T follicular helper cell (primary cell): ENCODE measurements at places on chromosomes 16 and 17.

DNA sequence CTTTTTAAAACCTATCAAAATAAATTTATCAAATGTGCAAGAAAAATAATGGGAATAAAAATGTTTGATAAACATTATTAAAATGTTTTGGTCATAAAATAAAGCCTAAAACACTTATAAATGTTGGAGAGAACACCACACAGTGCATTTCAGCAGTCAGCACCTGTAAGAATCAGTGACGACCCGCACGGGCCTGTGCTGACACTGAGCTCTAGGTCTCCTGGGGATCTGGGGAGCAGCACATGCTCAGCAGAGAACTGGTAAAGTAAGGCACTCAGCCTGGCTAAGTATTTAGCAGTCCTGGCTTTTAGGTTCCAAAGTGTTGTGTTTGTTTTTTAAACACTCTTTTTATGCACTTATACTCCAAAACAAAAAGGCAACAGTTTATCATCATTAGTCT lies 46.9 kb downstream of the HELZ start:
- no peak for DNase-seq

DNA sequence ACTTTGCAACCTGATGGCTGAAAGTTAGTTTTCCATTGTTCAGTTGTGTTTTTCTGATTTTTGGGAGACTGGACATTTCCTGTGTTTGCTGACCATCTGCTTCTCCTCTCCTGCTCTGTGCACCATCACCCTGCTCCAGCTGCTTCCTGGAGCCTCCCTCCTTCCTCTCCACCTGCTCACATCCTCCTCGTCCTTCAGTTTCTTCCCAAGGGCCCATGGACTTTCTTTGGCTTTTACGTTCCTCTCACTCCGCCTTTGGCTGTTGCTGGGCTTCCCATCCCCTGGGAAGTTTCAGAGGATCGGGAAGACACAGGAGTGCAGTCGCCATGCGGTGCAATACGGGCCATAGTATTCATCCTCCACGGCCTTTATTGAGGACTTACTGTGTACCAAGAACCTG lies 61.6 kb downstream of the TNFRSF13B start:
- no peak for DNase-seq

DNA sequence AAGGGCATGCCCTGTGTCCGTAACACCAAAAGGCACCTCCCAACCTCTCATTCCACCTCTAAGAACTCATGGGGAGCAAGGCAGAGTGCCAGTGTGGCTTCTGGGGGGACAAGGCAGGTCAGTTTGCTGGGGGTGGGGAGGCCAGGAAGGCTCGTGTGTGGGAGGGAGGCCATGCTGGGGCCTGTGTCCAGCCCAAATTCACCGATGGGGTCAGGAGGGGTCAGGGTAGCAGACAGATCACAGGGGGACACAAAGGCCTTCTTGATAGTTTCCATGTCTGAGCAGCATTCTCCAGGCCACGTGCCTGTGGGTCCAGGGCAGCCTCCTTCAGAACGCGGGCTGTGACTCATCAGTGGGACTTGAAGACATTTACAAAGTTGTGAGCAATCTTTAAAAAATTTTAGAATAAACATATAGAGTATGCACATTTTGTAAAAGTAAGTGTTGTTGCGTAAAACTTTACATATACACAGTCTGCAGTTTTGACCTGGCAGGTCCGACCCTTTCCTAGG lies 20.9 kb downstream of the SPACA3 start:
- DNase-seq: no peak

DNA sequence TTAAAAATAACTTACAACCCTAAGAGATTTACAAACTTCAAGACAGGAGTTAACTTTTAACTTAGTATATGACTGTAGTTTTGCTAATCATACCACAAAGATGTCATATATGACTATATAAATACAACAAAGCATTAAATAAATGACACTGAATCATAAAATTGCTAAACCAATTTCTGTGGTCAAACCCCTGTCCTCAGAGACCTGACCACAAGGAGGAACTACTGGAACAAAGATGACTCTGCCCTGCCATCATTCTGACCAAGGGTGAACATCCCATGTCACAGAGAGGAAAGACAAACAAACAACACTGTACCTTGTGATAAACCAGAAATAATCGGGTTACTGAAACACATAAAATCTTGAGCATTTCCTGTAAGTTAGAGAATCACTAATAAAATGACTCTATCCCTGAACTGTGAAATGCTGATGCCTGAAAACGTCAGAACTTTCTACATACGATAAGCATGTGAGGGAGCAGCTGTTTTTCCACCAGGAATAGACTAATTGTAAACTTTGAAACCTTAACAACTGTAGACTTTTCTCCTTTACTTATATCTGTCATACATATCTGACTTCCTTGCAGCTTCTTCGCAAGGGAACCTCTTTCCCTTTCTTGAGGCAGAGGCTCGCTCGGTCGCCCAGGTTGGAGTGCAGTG lies 47.9 kb downstream of the WDR59 start:
- no peak for DNase-seq

GRCh38 chr16:12083631-12084030 lies 107.1 kb downstream of the SNX29 start:
- DNase-seq: no peak

DNA sequence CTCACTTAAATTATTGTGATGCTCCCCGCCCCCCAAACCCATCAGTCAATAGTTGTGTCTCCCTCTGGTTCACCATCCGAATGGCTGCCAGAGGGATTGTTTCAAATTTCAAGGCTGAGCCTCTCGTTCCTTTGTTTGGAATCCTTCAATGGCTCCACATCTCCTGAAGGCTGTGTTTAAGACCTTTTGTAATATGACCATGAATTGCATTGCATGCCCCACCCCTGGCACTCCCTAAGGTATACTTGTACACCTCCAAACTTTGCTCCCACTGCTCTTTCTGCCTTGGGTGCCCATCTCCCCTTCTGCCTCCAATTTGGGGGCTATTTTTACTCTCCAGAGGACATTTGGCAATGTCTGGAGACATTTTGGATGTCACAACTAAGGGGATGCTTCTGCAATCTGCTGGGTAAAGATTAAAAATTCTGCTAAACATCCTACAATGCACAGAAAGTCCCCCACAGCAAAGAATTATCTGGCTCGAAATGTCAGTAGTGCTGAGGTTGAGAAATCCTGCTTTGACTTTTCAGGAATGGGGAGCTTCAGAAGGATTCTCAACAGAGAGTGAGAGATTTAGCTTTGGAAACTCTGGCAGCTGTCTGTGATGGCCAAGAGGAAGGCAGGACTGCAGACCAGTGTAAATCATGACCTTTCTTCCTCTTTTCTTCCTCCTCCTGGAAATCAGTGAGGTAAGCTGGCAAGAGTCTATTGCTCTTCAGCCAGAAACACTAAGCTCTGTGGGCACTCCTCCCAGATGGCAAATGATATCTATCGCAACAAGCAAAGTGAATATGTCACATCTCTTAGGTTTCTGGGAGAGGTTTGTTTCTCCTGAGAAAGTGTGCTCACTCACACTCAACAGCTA lies 8.7 kb upstream of the IL4R start:
- no peak for DNase-seq

GRCh38 chr17:78527345-78527744 lies 49.9 kb downstream of the DNAH17 start:
- no peak for DNase-seq

GRCh38 chr16:74184839-74185238 lies 111.8 kb upstream of the PSMD7 start:
- no peak for DNase-seq

GRCh38 chr16:14629612-14629918 lies 495 bp downstream of the PARN start:
- no peak for DNase-seq

GRCh38 chr17:77886387-77886728 lies 72.1 kb upstream of the TNRC6C start:
- DNase-seq: no peak

- DNase-seq: no peak
These were observed 20.0 kb downstream of the MAP3K14 start for GRCh38 chr17:45296833-45297124.
